ENCODE measurements at places on chromosomes 7 and 10.
A peak's percentile ranks its signal among the peaks of the same experiment; 100 is the strongest.

GRCh38 chr10:48294431-48294830 is 12.0 kb upstream of the MAPK8 start:
- no peak overlapping the region for H3K27ac ChIP-seq
- DNase-seq: no peak
- no peak overlapping the region for H3K4me3 ChIP-seq
- no peaks in the 10 kb centered on the region for H3K36me3 ChIP-seq
- no peaks in the 10 kb centered on the region for H3K27me3 ChIP-seq

GRCh38 chr7:74684473-74684872 is 27.0 kb downstream of the GTF2I start:
- no peaks in the 10 kb centered on the region for H3K36me3 ChIP-seq
- H3K27me3 ChIP-seq: no peaks in the 10 kb centered on the region
- no peak for DNase-seq
- no peaks in the 10 kb centered on the region for H3K4me1 ChIP-seq

DNA sequence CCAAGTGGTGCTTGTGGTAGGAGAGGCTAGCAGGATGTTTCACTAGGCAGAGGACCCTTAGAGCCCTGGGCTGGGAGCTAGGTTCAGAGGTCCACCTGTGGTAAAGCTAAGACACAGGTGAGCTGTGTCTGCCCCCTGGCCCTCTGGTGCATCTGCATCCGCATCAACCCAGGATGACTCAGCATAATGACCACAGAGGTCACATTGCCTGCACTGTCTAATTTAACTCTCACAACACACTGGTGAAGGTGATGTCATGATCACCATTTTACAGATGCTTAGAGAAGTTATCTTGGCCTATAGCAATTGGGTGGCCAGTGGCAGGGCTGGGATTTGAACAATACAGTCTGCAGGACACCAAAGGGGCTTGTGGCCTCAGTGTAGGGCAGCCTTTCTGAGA is 33.1 kb downstream of the HABP2 start:
- no peaks in the 10 kb centered on the region for H3K27me3 ChIP-seq
- no peak overlapping the region for H3K27ac ChIP-seq
- H3K36me3 ChIP-seq: no peaks in the 10 kb centered on the region
- DNase-seq: no peak

GRCh38 chr10:14003517-14004184 is 327.1 kb downstream of the FRMD4A start:
- H3K4me1 ChIP-seq: peaks cover 34% of the 10 kb centered on the region
- no peak overlapping the region for H3K27ac ChIP-seq
- no peak overlapping the region for H3K4me3 ChIP-seq
- H3K27me3 ChIP-seq: no peaks in the 10 kb centered on the region
- no peaks in the 10 kb centered on the region for H3K36me3 ChIP-seq

- H3K27me3 ChIP-seq: no peaks in the 10 kb centered on the region
- no peaks in the 10 kb centered on the region for H3K4me1 ChIP-seq
- no peak for DNase-seq
- no peak overlapping the region for H3K4me3 ChIP-seq
- H3K36me3 ChIP-seq: no peaks in the 10 kb centered on the region
Measured at GRCh38 chr10:125121003-125121402, 39.4 kb downstream of the CTBP2 start.

- no peak overlapping the region for H3K27ac ChIP-seq
- no peaks in the 10 kb centered on the region for H3K27me3 ChIP-seq
- no peaks in the 10 kb centered on the region for H3K36me3 ChIP-seq
- DNase-seq: no peak
- H3K4me1 ChIP-seq: no peaks in the 10 kb centered on the region
Measured at GRCh38 chr10:119821182-119821581, 51.5 kb downstream of the MCMBP start.

DNA sequence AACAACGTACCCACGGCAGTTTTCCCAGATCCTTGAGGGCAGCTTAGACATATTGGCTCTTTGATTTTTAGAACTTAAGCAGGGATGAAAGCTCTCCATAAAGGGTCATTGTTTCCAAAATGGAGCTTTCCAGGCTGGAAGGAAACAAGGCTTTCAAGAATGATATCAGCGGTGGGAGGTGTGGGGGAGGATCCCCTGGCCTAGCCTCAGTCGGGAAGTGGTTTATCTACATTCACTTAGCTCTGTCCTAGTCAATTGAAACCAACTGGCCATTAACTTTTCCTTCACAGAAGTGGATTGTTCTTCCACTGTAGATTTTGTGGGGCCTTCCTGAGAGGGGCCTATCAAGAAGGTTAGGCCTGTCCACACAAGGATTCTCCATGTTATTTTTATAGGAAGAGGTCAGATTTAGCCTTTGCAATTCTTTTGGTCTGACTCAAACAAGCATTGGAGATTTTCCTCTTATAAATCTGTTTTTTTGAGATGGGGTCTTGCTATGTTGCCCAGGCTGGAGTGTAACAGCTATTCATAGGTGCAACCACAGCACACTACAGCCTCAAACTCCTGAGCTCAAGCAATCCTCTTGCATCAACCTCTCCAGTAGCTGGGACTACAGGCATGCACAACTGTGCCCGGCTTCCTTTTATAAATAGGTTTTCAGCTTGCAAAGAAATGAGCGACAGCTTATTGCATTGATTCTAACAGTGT is 343.5 kb downstream of the LRMDA start:
- H3K4me3 ChIP-seq: no peak overlapping the region
- H3K27me3 ChIP-seq: no peaks in the 10 kb centered on the region
- no peak for DNase-seq
- H3K4me1 ChIP-seq: peaks cover 4% of the 10 kb centered on the region
- H3K27ac ChIP-seq: no peak overlapping the region

GRCh38 chr7:66099551-66100407 is 14.9 kb upstream of the CRCP start:
- H3K27ac ChIP-seq: peak overlapping the region; percentile 18
- H3K36me3 ChIP-seq: no peaks in the 10 kb centered on the region
